ENCODE measurements at places on chromosomes 4 and X.

DNA sequence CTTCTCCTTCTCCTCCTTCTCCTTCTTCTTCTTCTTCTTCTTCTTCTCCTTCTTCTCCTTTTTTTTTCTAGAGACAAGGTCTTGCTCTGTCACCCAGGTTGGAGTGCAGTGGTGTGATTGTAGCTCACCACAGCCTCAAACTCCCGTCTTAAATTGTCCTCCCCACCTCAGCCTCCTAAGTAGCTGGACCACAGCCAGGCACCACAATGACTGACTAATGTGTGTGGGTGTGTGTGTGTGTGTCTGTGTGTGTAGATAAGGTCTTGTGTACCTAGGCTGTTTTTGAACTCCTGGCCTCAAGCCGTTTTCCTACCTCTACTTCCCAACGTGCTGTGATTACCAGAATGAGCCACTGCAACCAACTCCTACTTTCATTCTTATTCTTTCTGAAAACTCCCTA, 390.9 kb downstream of the ADAM29 start:
- no peak for DNase-seq

DNA sequence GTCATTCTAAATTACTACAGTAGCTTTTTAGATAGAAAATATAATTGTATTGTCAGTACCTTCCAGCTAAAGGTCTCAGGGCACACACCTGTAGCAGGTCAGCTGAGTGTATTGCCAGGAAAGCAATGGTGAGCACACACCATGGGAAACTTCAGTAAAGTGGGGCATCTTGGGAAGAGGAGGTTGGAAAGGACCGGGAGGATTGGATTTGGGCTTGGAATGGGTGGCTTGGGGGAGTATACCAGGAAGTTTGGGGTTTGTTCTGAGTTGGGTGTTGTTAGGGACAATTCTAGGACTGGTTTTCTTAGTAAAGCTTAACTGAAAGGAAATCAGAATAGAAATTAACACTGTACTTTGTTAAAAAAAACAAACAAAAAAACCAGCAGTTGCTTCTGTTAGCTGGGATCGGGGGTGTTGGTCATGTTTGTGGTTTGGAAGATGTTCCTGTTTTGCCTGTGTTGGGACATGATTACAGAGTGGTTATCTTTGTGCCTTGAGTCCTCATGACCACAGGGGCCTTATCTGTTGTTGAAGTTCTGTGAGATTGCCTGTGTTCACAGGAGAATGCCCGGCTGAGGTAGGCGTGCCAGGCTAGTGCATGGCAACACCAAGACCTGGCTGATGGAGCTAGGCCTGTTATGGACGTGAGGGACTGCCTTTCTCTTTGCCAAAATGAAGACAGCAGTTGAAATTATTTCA, 35.1 kb downstream of the PRIMPOL start:
- no peak for DNase-seq

- DNase-seq: no peak
Observed at GRCh38 chr4:104500442-104500841, 5.7 kb upstream of the CXXC4 start.

GRCh38 chr4:47499700-47500099, 14.6 kb downstream of the ATP10D start:
- DNase-seq: no peak
